ENCODE measurements at places on chromosomes 4 and X. TPM values are rescaled to one million over a fixed set of nuclear protein-coding genes. Genes with fewer than 3 reads are reported as not detected.

- peak; percentile 59 for DNase-seq
Measured at GRCh38 chr4:55742655-55743202, 76.9 kb upstream of the EXOC1L start.

- peak; percentile 43 for DNase-seq
Measured at GRCh38 chrX:92247076-92247475, 467.9 kb downstream of the PCDH11X start.

GRCh38 chr4:76377911-76378310 lies 43.0 kb downstream of the CCDC158 start:
- DNase-seq, result peak; percentile 61

- DNase-seq, result no peak
Measured at GRCh38 chr4:11079171-11079570, 349.5 kb downstream of the HS3ST1 start.

DNA sequence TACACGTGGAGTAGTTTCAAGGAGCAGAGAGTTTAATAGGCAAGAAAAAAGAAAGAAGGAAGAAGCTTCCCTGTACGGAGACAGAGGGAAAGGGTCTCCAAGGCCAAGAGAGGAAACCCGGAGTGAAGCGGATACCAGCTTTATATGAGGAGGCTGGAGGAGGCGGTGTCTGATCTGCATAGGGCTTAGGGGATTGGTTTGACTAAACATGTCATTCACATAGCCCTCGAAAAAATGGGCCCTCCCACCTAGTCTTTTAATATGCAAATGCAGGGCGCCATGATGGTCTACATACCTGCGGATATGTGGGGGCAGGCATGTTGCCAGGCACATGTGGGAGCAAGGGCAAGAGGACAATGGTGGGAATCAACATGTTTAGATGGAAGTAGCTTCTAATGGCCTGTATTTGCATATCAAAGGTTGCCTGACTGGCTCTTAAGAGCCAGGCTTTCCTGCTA lies 103.1 kb upstream of the UGT8 start:
- no peak for DNase-seq

DNA sequence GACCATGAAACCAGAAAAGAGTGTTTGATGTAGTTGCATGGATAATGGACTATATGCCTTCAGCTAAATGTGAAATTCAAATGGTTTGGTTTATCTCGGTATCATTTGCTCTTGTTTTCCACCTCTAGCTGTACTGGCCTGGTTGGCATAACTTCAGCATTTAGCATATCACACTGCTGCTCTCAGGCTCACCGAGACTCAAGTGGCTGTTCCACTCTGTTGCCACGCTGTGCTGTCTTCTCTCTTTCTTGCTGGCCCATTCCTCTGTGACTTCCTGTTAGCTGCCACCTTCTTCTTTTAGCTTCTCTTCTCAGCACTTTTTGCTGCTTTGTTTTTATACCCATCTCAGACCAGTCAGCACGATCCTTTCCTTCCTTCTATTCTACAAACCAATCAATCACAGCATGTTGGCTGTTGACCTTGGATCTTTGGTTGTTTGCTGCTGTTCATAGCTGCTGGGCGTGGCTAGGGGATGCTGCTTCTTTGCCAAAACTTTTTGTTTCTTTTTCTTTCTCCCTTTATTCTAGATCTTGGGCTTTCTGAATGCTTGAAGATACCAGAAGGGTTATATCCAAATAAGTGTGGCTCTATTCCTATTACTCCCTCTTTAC lies 24.0 kb downstream of the INTS6L start:
- no peak for DNase-seq

The FDCSP gene
- total RNA-seq, result not detected

- peak; percentile 13 for DNase-seq
Measured at GRCh38 chrX:108117988-108118387, 26.4 kb downstream of the ATG4A start.

The NMU gene
- total RNA-seq, result not detected

DNA sequence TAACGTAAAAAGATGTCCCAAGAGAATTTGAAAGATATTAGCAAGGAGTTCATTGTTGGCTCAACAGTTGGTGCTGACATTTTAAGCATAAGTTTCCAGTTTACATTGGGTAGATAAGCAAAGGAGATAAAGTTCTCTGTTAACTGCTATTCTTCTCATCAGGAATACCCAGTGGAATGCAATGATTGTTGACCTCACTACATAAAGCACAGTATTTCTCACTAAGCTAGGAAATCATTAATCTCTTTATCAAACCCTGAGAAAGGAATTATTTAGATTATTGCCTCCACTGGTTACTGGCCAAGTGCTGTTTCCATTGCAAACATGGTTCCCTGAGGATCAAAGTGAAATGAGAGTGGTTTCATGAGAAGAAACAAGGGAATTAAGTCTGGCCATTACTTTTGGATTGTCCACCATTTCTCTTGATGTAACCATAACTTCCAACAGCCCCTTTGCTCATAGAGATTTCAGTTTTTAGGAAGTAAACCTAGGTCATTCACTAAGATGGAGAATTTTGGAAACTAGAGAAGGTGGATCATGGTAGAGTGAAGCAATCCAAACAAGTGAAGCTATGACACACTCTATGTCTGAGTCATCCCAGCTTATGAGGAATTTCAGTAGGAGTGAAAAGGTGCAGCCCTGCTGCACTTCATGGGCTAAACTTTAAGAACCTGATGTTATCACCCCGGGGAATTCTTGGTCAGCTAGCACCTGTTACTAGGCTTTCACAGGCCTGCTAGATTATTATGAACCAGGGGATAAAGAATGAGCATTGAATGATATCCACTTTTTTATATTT lies 163.4 kb downstream of the AREG start:
- DNase-seq, result peak; percentile 61

The LIMCH1 gene
- 2.9 TPM for total RNA-seq

The GAB3 gene
- total RNA-seq, result 1.9 TPM

- DNase-seq, result no peak
Measured at GRCh38 chr4:40206426-40206825, 9.6 kb downstream of the RHOH start.

- DNase-seq, result no peak
Measured at GRCh38 chr4:152063621-152064240, 302.9 kb upstream of the GATB start.

DNA sequence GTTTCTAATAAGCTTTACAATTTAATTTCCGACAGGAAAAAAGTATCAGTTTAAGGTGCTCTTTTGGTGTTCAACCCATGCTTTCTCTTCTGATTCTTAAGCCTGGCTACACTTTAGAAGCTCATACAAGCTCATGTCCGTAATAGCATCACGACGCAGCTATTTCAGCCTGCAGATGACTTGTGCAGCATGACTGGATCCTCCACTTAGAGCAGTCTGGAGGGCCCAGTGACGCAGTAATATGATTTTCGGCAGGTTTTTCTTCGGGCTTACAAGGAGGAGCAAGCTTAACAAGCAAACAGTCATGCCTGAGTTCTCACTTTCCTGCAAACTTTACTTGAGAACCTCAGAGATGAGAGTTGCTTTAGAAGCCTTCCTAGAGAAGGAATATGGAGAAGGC lies 85.3 kb upstream of the MAML3 start:
- no peak for DNase-seq

DNA sequence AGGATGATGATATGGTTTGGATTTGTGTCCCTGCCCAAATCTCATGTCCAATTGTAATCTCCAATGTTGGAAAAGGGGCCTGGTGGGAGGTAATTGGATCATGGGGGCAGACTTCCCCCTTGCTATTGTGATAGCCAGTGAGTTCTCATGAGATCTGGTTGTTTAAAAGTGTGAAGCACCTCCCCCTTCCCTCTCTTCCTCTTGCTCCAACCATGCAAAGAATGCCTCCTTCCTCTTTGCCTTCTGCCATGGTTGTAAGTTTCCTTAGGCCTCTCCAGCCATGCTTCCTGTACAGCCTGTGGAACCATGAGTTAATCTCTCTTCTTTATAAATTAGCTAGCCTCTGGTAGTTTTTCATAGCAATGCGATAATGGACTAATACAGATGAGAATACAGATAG lies 19.7 kb upstream of the ALG13 start:
- DNase-seq, result no peak

DNA sequence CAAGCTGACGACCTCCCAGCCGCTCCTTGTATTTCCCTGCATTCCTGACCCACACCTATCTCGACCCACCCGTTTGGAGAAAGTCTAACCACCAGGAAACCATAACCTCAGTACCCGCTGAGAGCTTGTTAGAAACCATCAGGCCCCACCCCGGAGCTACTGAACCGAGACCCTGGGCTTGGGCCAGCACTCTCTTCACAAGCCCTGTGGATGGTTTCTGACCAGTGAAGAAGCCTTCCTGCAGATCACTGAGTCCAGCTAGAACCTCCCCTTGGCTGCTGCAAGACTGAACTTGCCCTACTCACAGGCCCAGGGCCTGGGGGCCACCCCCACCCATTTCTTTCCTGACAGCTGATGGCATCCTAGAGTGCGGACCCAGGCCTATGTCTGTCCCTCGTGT lies 26.6 kb upstream of the ZNF185 start:
- no peak for DNase-seq

- no peak for DNase-seq
Measured at GRCh38 chr4:79540143-79540542, 132.1 kb upstream of the GK2 start.

GRCh38 chrX:21749924-21750323 lies 8.0 kb downstream of the SMPX start:
- DNase-seq, result no peak

DNA sequence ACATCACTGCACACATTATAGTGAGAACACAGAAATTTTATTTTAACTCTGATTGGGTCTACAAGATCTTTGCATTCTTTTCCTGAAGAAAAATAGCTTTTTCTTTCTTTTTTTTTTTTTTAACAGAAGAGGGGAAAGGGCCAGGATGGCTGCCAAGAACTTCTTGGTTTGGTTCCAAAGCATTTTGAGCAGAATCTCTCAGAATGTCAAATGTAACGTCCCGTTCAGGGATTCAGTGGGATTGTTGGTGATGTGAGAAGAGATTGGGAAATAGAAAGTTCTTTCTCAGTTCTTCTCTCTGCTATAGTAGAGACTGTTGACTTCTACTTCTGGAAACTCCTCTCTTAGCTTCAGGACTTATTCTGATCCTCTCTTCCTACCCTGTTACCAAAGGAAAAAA lies 70.9 kb upstream of the CBR4 start:
- peak; percentile 57 for DNase-seq

- DNase-seq, result no peak
Measured at GRCh38 chr4:89334311-89334710, 26.7 kb upstream of the GPRIN3 start.

DNA sequence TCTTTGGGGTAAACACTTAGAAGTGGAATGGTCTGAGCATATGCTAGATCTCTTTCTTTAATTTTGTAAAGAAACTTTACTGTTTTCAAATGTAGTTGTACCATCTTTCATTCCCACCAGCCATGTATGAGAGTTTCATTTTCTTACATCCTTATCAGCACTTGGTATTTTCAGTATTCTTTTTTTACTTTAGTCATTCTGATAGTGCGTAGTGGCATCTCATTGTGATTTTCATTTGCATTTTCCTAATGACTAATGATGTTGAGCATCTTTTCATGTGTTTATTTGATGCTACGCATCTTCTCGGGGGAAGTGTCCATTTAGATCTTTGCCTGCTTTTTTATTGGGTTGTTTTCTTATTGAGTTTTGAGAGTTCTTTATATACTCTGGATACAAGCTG lies 71.3 kb upstream of the PRPS1 start:
- DNase-seq, result no peak

DNA sequence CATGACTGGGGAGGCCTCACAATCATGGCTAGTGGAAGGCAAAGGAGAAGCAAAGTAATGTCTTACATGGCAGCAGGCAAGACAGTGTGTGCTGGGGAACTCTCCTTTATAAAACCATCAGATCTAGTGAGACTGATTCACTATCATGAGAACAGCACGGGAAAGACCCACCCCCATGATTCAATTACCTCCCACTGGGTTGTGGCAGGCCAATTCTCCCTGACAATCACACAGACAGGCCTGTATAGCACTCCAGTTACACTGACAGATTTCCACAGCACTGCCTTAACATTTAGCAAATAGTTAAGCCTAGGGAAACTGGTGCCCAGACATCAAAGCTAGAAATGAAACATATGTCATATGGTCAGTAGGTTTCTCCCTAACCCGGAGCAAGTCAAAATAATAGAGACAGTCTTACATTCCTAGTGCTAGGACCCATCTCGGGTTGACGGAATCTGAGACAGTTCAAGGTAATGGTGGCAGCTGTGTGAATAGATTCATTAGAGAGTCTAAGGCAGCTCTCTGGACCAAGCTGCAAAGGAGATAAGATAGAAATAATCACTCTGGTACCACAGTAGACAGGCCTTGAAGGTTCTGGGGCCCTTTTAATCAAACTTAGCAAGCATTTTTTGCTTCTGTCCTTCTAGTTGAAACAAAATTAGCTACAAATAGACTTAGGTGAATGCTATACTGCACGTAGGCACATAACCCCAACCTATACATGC lies 9.4 kb upstream of the HERC5 start:
- DNase-seq, result no peak

The GNRHR gene
- total RNA-seq, result not detected

Data from IMR-90 (cell line).